Daoy (cell line): ENCODE measurements at places on chromosomes 4 and X. TPM values are rescaled to one million over a fixed set of nuclear protein-coding genes. Genes with fewer than 3 reads are reported as not detected.

The RNF175 gene
- total RNA-seq, result not detected in 2 replicates

The OPN1LW gene
- not detected in 2 replicates for total RNA-seq

DNA sequence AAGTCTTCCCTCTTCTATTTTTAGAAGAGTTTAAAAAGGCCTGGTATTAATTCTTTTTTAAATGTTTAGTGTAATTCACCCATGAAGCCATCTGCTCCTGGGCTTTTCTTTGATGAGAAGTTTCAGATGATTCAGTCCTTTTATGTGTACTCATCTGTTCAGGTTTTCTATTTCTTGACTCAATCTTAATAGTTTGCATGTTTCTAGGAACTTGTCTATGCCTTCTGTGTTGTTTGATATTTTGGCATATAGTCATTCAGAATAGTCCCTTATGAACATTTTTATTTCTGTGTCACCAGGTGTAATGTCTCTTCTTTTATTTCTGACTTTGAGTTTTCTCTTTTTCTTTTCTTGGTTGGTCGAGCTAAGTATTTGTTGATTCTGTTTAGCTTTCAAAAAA, 20.2 kb upstream of the IL2 start:
- DNase-seq, result no peak

DNA sequence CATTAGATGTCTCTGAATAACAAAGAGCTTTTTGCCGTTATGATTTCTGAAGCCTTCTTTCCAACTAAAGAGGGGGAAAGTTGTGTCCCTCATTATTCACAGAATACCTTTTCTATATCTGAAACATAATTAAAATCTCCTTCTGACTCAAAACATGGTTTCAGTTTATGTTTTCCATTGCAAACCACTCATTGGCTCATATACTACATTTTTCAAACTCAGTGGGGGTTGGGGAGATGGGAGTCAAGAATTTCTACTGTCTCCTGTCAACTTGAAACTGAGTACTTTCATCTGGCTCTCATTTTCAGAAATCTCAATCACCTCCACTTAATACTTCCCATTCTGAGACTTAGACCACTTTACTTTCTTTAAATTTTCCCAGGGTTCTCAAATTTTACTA, 1839.5 kb upstream of the PCDH10 start:
- no peak for DNase-seq

DNA sequence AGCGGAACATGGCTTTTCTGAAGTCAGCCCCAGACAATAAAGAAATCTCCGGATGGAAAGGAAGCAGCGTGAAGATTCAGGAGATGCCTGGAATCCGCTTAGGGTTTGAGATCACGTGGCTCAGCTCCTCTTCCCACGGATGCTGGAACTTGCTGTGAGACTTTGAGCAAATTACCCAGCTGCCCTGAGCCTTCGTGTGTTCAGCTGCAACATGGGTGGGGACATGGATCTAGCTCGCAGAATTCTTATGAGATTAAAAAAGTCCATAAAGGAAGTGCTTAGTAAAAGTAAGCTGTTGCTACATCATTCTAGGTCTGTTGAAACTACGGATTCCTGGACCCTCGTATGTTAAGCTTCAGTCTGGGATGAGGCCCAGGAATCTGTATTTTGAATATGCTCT, 55.7 kb upstream of the STIM2 start:
- no peak for DNase-seq

DNA sequence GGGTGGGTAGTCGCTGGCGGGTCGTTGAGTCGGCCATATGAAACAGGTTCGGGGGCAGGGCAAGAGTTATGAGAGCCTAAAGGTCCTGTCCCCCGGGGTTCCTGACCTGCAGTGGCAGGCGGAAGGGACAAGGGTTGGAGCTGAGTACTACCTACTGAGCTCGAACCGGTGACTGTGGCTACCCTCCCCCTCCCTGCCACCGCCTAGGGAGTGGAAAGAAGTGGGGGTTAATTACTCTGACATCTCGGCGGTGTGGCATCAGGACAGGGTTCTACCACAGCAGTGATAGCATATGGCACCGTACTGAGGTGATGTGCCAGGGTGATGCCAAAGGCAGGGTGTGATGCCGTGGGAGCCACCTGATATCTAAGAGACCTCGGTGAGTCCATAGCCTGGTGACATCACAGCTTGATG, 307 bp downstream of the ATG4A start:
- no peak for DNase-seq
